ENCODE measurements at places on chromosomes 5 and 9.

GRCh38 chr5:41722359-41722950 lies 147.8 kb downstream of the OXCT1 start:
- no peak for DNase-seq

- no peak for DNase-seq
These were observed 49.7 kb downstream of the SEMA6A start for GRCh38 chr5:116524966-116525365.

- no peak for DNase-seq
These were observed 433.9 kb upstream of the SLC30A5 start for GRCh38 chr5:68659881-68660280.

GRCh38 chr5:96942078-96942477 lies 6.2 kb downstream of the LNPEP start:
- DNase-seq: no peak

- DNase-seq: no peak
These were observed 105.6 kb downstream of the VCAN start for GRCh38 chr5:83577036-83577636.

- DNase-seq: no peak
These were observed 111.2 kb upstream of the IL12B start for GRCh38 chr5:159441441-159441840.

GRCh38 chr9:70901013-70901412 lies 220.4 kb downstream of the TRPM3 start:
- no peak for DNase-seq

DNA sequence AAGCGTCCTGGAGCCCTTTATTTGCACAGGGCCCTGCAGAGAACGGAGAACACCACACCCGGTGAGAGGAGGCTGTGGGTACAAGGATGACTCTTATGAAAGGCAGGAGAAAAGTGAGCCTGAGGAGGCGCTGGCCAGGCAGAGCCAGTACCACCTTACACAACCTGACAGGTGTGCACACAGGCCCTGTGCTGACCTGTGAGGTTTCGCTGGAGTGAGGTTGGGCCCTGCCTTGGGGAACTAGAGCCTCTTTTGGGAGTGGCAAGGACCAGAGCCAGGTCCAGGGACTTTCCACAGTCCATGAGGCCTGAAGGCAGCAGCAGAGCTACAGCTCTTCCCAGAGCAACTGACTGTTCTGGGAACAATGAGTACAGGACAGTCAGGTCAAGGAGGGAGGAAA lies 3.1 kb downstream of the SRD5A1 start:
- no peak for DNase-seq

DNA sequence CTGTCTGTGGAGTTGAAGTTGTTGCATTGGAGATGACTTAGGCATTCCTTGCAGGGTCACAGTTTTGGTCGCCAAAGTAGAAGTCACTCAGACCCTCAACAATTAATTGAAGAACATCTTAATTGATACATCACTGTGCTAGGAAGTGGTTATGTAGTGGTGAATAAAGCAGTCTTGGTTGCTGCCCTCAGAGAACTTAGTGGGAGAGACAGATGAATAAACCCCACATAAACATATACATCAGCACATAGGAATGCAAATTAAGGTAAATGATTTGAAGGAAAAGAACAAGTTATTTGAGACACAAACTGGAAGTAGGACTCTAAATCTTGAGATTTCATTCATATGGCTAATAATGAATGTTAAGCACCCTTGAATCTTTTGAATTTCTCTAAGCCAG lies 25.7 kb downstream of the FAM174A start:
- no peak for DNase-seq

DNA sequence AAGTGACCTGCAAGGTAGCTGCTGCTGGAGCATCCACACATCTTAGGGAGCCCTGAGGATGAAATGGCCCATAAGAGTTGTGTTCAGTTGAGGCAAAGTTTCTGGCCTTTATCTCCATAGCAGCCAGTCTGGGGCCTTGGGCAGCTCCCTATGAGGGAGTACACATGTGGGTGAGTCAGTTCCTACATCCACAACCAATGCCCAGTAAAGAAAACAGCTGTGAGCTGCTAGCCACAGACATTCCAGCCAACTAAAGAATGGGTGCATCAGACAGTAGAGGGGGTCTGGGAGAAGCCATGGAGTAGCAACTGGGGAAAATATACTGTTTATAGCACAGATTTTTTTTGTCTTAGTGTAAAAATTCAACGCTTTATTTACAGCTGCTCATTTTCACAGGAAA lies 720.7 kb downstream of the TLE1 start:
- no peak for DNase-seq

- DNase-seq: no peak
These were observed 339.0 kb upstream of the POU5F2 start for GRCh38 chr5:94080390-94080789.

DNA sequence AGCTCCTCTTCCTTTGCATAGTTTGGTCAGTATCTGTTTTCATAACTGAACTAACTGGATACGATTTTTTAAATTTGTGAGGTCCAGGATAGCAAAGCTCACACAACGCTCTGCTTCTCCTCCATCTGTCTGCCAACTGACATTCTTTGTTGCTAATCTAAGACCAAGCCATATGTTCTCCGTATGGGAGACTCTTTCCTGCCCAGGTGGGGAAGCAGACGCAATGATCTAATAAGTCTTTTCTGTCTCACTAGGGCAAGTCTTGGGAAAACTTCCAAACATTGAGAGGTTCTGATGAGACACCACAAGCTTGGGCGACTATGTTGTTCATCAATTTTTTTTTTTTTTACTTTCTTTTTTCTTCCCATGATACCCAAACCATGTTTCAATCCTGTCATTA lies 558.5 kb downstream of the EFNA5 start:
- no peak for DNase-seq

DNA sequence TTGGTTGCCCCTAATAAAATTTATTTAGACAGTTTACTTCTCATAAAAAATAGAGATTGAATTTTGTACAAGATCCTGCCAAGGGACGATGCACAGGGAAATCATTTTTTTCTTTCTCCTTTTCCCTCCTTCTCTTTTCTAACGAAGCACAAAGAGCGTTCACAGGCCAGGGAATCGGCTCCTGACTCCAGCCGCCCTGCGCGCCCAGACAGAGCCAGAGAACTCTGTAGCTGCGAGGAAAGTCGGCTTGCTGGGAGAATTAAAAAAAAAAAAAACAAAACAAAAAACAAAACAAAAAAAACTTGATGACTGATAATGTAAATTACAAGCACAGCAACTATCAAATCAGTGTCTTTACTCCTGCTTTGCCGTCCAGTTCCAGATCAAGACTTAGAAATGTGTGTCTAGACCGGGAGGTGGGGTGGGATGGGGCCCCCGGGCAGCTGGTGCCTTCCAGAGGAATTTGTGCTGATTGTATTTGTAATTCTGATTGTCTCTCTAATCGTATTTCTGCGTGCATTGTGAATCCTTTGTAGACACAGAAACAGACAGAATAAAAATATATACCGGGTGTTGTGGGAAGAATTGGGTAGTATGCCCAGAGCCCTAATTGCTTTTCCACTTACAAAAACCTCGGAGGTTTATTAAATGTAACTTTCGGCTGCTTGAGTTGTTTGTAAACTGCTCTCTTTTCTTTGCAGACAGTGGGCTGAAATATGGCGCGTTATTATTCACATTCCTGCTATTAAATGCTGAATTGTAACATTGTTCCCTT lies 3.6 kb upstream of the OTP start:
- DNase-seq: no peak

- no peak for DNase-seq
These were observed 151.7 kb upstream of the HCN1 start for GRCh38 chr5:45847877-45848276.

- no peak for DNase-seq
These were observed 36.2 kb downstream of the STC2 start for GRCh38 chr5:173291722-173292658.

- no peak for DNase-seq
These were observed 95.3 kb downstream of the KLF4 start for GRCh38 chr9:107394264-107394663.

DNA sequence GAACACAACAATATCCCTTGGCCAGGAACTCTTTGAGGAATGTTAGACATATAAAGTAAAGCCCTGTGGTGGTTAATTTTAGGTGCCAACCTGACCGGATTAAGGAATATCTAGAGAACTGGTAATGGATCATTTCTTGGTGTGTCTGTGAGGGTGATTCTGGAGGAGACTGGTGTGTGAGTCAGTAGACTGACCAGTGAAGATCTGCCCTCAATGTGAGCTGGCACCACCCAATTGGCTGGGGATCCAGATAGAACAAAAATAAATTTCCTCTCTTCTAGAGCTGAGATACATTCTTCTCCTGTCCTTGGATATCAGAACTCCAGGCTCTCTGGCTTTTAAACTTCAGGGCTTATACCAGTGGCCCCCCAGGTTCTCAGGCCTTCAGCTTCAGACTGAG lies 56.2 kb upstream of the TNPO1 start:
- DNase-seq: no peak

- no peak for DNase-seq
These were observed 248.7 kb downstream of the TAF11L14 start for GRCh38 chr5:17882760-17883488.

DNA sequence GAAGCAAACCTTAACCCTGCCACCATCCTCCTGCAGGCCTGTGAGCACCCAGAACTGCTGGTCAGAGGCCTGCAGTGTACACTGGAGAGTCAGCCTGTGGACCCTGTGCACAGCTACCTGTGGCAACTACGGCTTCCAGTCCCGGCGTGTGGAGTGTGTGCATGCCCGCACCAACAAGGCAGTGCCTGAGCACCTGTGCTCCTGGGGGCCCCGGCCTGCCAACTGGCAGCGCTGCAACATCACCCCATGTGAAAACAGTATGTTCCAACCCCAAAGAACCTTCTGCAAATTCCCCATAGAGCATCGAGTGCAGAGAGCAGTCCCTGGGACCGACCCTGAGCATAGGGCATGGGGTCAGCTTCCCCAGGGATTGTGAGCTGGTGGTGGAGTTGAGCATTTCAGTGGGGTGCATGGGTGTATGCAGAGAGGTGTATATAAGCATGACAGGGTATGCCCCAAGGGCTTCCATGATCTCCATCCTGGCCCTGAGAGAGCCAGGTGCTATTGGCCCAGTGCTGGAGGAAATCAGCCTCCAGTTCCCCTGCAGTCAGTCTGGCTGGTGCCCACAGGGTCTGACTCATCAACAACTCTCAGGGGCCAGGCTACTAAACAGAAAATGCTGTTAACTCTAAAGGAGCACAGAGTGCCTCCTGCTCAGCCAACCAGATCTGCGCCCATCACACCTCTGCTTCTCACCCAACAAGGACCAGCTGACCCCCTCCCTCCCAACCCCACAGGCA lies 126.2 kb downstream of the SAXO1 start:
- DNase-seq: no peak

DNA sequence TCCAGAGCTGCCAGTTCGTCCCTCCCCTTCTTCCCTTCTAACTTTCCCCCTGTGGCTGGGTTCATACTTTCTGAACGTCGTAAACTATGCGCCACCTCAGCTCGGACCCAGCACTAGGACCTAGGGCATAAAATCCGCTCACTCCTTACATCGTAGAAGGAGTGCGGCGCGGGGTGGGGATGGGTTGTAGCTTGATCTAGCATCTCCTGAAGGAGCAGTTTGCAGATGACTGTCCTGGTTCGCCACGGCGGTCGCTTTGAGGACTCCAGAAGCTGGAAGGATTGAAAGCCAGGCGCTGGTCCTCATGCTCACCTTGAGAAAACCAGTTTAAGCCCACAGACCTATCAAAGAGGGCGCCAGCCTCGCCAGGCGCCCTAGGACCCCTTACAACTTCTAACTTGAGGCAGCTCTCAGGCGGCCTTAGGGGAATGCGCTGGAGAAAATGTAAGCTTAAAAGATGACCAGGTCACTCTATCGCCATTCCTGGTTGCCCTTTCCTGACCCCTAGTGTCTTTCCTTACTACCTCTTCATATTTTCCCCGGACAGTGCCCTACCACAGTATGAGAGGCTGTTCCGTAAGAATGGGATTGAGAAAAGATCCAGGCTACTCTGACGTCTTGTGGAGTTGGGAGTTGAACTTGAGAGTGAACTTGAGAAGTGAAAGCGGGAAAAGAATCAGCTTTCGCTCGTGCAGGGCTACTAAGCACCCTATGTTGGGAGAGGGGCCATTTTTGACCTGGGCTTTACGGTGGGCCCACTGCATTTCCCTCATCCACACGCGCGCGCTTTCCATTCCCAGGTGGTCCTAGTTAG lies 2.8 kb downstream of the RORB start:
- DNase-seq: no peak

Data from germinal center (tissue), 1 donor.